ENCODE measurements at places on chromosomes 5 and 9. TPM values are rescaled to one million over a fixed set of nuclear protein-coding genes. Genes with fewer than 3 reads are reported as not detected.

The CATSPER3 gene
- total RNA-seq: 0.52 TPM

The FAM78A gene
- total RNA-seq: 14.6 TPM

The WDR38 gene
- not detected for total RNA-seq

The SHC3 gene
- 0.52 TPM for total RNA-seq
